ENCODE measurements at places on chromosomes 12 and 14.

GRCh38 chr14:91453744-91454143 is 36.1 kb upstream of the CCDC88C start:
- DNase-seq: no peak

- no peak for DNase-seq
Measured at GRCh38 chr12:56518570-56518969, 3.0 kb upstream of the RBMS2 start.

- no peak for DNase-seq
Measured at GRCh38 chr12:75622492-75622891, 111.1 kb upstream of the KRR1 start.

- no peak for DNase-seq
Measured at GRCh38 chr12:114045349-114045748, 79.2 kb upstream of the RBM19 start.

DNA sequence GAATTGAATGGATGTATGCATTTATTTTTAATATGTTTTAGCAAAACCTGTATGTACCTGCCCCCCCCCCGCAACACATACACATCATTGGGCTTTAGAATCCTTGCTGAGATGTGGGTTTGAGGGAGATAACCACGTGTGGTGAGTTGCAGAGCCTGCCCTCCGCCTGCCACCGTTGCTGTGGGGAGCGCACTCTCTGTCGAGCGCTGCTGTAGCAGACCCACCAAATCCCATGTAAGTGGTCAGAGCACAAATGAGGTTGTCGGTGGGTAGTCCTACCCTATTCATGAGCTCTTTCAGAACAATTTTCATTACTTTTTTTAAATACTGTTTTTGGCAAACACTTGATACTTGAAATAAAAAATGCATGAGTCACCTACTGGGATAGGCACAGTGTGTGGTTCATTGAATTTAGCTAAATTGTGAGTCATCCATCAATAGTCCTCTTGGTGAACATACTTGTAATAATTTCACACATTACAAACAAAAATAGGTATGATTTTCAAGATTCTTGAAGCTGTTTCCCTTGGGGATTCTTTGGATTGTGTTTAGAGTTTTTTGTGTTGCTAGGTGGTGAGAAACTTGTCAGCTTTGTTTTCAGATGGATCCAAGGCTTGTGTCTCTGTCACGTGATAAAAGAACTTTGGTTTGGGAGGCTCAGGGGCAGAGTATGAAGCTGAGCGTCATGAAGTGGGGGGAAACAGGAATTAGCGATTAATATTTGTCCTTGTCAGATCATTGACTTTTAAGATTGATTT is 107.6 kb downstream of the PTCSC3 start:
- no peak for DNase-seq

GRCh38 chr12:34223640-34224039 is 201.3 kb downstream of the ALG10 start:
- no peak for DNase-seq

DNA sequence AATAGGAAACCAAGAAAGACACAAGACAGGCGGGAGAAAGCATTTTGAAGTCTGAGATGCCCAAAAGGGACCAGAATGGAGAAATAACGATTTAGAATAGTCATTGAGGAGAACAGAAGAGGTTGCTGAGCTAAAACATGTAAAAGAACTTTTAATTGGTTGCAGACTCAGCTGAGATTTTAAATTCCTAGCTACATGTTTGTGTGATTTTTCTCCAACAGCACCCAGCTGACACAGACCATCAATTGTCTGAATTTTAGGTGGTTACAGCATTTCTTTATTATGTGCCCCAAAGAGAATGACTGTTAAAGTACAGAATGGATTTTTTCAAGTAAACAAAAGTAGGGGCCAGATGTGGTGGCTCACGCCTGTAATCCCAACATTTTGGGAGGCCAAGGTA is 50.3 kb downstream of the BAZ1A start:
- DNase-seq: no peak

- DNase-seq: no peak
Measured at GRCh38 chr12:112005419-112006395, 7.3 kb downstream of the TMEM116 start.

DNA sequence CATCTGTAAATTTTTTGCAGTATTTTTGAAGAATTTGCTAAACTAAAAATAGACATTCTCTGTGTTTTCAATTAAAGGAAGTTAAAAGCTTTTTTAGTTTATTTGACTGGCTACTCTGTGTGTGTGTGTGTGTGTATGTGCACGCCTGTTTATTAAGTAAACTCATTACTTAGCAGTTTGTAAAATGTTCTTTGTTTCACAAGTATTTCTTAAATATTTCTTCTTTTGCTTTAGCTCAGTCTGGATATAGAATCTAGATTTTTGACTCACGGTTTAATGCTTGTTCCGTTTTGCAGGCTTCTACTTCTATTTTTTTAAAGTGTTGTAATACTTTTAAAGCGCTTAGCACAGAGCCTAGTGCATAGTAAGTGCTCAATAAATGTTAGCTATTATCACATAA is 46.5 kb upstream of the KCNMB4 start:
- DNase-seq: no peak

DNA sequence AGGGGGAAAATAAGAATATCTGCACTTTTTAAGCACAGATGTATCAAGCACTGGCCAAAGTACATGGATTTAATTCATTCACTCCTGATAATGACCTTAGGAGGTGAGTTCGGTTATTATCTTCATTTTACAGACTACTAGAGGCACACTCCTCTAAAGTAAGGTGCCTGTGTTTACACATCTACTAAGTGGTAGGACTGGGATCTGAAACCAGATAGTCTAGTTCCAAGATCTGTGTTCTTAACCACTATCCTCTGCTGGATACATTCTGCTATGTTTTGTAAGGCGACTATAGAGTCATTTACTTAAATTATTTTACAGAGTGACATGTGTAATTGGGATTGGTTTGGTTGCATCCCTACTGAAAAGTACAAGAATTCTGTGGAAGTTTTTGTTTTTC is 175.3 kb downstream of the ESR2 start:
- DNase-seq: no peak

DNA sequence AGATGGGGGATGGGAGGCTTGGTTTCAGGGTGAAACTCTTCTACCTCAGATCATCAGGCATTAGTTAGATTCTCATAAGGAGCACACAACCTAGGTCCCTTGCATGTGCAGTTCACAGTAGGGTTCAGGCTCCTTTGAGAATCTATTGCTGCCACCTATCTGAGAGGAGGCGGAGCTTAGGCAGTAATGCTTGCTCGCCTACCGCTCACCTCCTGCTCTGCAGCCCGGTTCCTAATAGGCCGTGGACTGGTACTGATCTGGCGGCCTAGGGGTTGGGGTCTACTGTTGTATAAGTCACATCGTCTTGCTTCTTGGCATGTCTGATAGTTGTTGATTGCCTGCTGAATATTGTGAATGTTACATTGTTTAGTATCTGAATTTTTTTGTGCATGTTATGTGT is 12.2 kb downstream of the SCYL2 start:
- no peak for DNase-seq

DNA sequence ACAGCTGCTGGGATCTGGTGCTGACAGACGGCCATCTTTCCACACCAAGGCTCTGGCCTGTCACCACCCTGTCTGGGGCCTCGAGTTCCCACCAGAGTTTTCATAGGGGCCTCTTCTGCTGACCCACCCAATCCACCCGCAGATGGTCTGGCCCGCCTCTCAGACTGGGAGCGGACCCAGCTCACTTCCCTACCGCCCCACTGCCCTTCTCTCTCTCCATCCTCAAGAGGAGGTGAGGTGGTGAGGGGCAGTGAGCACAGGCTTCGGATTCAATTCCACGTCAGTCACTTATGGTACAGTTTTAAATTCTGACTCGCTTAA is 12.3 kb upstream of the RPS6KL1 start:
- no peak for DNase-seq

DNA sequence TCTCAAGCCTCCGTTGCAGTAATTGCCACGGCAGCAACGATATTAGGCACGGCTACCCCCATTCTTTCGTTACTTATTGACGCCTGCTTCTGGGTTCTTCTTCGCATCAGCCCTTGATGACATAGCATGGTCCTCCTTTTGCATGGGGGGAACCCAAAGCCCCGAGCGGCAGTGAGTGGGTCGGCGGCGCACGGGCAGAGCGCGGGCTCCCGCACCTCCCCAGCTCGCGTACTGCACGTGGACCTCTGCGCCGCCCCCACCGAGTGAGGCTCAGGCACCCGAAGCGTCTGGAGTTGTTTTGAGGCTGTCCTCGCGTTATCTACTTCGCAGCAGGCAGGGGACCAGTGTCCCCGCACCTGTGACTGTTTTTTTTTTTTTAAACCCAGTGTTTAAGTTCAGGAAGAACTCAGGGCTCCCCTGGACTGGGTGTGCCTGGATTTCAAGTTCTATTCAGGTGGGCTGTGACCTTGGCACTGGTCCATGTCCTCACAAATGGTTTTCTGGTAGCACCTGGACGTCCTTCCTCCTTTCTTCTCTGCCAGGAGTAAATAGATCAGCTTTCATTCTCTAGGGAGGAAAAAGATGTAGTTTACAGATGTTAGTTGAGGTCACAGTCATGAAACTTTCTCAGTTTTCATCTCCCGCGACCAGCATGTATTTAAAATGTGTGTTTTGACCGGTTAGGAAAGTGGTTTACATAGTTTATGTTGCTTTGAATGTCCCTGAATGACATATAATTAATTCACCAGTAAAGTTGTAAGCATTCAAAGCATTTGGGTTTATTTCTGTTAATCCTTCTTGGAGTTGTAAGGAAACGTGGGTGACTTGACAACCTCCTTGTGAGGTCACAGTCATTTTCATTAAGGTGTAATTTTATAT is 1.4 kb upstream of the FOXN4 start:
- no peak for DNase-seq

GRCh38 chr14:75280831-75281653 is 2.4 kb downstream of the FOS start:
- no peak for DNase-seq
